Neuronal stem cell (in vitro differentiated cells): ENCODE measurements at places on chromosomes 5 and 9.

DNA sequence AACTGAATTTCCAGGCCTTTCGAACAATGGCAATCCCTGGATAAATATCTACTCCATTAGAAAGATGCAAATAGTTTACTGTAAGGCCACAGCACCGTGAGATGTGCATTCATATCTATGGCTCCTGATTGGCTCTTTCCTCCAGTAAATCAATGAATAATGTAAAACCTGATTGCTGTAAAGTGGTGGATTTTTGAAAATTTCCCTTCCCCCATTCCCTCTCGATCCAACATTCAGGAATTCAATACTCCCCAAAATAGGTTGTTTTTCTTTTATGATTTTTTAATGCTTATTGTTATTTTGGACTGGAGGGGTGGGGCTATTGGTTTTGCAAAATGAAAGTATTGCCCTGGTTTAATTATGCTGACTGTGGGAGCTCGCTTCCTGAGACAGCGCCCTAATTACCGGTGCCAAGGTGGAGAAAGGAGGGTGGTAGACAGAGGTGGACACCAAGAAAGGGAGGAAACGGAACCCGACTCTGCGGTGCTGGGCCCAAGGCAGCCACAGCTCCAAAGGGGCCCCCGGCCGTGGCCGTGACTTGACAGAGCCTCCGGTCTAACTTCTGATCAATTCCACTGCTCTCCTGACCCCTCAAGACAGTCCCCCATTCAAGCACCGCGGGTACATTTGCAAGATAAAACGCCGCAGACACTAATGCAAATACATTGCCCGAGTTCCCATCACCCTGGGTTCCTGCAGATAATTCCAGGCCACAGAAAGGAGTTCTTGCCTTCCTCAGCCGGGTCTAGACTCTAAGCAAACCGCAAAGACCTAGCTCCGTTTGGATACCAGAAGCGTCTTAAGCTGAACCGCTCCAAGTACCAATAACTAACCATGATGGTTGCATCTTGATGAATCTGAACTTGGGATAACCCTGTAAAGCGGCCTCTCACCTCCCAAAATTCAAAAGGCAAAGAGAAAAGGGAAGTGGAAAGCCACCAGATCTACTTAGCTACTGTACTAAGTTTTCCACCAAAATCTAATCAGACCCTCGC, 211.2 kb downstream of the MEF2C start:
- no peak for DNase-seq

DNA sequence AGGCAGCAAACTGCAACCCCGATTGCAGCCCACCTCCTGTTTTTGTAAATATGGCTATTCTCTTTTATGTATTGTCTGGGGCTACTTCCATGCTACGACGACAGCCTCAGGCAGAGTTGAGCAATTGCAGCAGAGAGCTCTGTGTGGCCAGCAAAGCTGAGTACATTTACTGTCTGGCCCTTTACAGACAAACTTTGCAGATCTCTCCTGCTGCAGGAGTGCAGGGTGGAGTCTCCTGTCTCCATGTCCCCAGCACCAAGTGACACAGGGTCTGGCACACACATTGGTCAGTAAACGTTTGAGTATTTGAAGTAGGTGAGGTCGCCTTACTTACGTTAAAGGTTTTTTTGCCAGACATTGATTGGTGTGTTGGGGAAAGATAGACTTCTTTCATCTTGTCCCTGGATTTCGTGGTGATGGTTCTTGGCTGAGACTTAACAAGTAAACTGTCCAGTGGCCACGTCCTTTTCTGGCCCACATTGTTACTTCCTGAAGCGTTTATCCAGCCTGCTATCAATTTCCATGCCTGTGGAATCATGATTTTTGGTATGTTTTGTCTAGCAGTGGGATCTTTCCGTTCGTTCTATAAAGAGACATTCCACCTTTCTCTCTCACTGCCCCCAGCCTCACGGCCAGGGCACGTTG, 27.2 kb downstream of the PRRC2B start:
- DNase-seq: no peak

- no peak for DNase-seq
Measured at GRCh38 chr5:8826508-8826907, 719.4 kb downstream of the SEMA5A start.

DNA sequence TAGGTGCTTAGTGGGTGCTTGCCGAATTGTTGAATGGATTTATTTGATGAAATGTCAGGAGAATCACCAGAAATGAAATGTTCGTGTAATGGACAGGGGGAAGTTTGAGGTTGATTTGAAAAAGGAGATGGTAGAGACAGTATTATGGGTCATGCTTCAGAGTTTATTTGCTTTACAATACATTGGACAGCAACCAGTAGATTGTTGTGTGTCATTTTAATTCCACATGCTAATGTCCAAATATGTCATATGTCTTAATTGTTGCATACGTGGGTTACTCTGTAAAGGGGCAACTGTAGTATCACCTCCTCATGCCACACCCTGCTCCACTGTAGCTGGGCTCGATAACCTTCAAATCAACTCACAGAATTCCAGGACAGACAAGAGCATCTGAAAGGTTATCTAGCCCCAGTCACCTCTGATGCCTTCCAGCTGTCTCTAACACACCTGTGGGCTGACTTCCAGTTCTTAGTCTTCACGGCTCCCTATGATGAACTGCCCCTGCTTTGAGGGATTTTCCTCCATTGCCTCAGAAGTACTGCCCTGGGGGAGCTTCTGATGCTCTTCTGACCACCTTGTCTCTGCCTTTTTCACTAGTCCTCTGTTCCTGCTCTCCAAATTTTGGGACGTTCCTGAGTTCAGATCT, 1.7 kb downstream of the PDCD1LG2 start:
- DNase-seq: no peak

DNA sequence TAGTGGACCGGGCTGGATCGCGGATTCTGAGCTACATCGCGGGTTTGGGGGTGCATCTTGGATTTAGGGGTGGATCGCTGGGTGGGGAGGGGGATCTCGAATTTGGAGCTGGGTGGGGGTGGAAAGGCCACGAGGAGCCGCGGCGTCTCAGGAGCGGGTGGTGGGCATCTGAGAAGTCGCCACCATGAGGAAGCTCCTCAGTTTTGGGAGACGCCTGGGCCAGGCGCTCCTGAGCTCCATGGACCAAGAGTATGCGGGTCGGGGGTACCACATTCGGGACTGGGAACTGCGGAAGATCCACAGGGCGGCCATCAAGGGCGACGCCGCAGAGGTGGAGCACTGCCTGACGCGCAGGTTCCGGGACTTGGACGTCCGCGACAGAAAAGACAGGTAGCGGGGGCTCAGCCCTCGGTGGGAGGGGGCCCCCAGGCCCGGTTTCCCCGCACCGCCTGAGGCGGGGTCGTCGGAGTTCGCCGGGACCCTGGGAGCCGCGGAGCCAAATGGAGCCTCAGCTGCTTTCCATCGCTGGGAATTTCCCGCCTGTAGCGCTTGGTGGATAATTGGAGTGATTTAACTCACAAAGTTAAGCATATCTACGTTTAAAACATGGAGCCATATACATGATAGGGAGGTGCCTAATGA, 376 bp downstream of the ANKRD18B start:
- no peak for DNase-seq

DNA sequence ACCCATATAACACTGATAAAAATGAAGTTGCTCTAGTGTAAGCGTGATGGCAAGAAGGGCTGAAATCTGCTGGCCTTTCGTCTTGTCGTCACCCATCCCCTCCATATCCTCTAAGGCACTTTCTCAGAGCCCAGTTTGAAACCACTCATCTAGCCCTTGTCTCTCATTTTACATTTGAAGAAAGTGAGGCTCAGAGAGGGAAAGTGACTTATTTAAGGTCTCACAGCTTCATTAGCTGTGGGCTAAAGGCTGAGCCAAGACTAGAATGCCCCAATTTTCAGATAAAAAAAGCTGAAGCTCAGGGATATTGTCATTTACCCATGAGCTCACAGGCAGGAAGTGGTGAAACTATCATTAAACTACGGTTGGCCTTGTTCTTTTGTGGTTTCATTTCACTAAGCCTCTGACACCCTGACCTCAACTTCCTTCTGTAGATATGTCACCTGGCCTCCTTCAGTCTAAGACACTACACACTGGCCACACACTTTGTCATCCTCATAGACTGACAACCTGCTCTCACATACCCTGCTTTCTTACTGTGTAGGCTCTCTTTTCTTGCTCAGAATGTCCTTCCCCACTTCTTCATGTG, 176.7 kb upstream of the DMAC1 start:
- no peak for DNase-seq

DNA sequence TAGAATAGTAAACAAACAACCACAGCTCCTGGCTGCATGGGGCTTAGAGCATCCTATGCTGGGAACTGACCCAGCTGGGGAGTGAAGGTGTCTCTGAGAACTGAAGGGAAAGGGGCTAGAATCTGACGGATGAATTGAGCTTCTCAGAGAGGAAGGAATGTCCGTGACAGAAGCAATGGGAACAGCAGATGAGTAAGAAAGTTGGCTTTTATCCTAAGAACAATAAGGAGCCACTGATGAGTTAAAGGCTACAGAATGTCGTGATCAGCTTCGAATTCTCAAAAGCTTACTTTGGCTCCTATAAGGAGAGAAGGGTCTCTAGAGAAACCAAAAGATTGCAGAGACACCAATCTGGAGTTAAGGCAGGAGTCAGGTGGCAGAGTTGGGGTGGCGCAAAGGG, 52.6 kb downstream of the EBF1 start:
- DNase-seq: no peak

- DNase-seq: no peak
Measured at GRCh38 chr9:73152543-73152844, 829 bp downstream of the ANXA1 start.

- DNase-seq: no peak
Measured at GRCh38 chr5:96637196-96637595, 25.0 kb upstream of the CAST start.

GRCh38 chr9:97313746-97314145, 6.3 kb downstream of the CCDC180 start:
- no peak for DNase-seq

DNA sequence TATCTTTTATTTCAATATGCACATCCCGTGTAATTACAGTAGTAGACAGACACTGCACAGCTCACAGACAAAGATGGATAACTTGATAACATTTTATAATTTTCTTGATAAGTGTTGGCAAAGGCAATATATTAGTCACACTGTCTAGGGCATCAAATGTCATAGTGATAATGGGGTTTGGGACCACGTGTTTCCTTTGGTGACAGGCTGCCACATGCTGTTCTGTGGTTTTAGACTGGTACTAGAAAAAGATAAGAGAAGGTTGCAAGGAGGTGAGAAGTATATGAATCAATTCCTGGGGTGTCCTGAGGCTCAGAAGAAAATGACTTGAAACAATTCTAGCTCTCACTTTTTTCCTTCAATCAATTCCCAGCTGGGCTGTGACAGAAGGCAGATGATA, 258.8 kb upstream of the CHD1 start:
- no peak for DNase-seq

DNA sequence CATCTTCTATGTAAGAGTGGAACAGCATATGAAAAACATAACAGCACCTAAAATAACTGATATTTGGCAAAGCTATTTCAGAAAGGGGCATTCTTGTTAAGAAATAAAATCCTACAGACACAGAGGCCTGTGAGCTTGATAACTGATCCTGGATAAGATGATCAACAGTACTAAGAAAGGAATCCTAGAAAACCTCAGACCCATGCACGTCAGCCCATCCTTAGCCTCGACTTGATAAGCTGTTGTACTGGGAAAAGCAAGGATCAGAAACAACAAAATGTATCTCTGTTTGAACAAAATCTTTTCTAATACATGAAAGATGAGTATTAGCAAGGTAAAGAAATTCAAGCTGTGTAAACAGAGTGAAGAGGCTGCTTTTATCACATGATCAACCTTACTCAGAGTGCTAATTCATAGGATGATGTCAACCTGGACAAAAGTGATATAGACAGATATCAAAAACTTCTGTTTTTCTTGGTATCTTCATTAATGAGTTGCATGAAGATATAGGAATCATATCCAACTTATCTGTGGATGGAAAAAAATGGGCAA, 15.2 kb downstream of the LIFR start:
- no peak for DNase-seq

- no peak for DNase-seq
Measured at GRCh38 chr5:80193401-80193800, 62.4 kb downstream of the SERINC5 start.

DNA sequence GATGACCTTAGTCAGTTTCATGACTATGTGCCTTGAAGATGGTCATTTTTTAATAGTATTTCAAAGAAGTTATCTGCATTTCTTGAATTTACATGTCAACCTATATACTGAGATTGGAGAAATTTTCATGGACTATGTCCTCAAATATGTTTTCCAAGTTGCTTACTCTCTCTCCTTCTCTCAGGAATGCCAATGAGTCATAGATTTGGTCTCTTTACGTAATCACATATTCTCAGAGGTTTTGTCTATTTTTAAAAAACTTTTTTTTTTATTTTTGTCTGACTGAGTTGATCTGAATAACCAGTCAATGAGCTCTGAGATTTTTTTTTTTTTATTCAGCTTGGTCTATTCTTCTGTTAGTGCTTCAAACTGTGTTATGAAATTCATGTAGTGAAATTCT, 374.7 kb upstream of the GRIN3A start:
- no peak for DNase-seq

DNA sequence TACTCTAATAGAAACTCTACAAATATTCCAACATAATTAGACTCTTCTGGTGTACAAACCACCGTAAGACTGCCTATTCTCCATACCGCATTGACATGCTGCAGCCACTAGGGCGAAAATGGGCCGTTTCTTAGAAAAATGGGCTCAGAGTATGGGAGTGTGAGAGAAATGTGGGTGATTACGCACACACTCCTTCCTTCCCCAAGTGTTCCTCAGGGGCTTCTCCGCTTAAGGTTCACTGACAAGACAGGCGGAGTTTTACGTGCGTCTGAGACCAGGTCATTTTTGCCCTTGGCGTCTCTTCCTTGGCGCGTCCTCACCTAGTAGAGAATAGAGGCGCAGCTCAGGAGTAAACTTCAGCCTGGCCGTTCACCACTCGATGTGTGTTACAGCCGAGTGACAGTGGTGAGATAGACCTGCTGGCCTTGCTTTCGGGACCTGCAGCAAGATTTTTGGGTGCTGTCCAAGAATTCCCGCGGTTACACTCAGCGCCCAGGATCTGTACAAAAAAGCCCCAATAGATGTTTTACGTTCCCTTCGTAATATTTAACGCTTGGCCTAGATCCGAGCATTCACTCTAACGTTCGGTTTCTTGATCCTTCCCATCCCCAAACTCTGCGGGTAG, 1.8 kb upstream of the NTRK2 start:
- peak; percentile 21 for DNase-seq

DNA sequence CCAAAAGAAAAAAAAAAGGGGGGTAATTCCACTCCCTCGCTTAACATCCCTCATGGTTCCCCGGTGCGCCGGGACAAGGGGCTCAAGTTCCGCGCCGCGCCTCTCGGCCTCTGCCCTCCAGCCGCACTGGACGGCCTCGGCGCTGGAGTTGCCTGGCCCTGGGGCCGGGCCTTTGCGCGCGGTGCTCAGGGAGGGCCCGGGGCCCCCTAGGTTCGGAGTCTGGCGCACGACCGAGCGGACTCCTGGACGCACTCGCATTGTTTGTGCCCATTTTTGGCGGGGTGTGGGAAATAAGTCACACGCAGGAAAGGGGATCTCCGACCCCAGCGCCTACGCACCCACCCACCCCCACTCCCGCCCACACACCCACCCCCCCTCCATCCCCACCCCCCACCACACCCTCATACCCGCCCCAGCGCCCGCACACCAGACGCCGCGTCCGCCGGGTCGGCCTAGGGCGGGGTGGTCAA, 381 bp downstream of the MED22 start:
- DNase-seq: peak; percentile 42
